ENCODE measurements at places on chromosomes 5 and 9.

GRCh38 chr9:133112663-133113026 lies 8.4 kb downstream of the RALGDS start:
- DNase-seq, result no peak

GRCh38 chr5:104184264-104184663 lies 621.7 kb upstream of the NUDT12 start:
- DNase-seq, result no peak

DNA sequence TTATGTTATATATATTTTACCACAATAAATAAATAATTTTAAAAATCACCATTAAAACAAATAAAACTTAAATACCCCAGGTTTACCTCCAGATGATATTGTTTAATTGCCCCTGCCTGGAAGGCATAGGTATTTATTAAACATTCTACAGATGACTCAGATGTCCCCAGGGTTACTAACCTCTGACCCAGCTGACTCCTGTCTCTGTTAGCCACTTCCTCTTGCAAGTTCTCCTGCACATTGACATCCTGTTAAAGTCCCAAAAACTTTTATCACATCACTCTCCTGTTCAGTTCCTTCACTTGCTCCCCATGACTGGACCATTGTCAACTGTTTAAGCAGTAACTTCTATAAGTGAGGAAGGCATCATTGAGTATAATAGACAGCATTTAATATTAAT lies 37.0 kb upstream of the RAB3C start:
- DNase-seq, result no peak

- DNase-seq, result no peak
Observed at GRCh38 chr9:127778280-127779135, at the start of gene SH2D3C. SH2D3C (minus strand) TSS chr9:127778666; CDS start chr9:127778627, 39 bp downstream.

DNA sequence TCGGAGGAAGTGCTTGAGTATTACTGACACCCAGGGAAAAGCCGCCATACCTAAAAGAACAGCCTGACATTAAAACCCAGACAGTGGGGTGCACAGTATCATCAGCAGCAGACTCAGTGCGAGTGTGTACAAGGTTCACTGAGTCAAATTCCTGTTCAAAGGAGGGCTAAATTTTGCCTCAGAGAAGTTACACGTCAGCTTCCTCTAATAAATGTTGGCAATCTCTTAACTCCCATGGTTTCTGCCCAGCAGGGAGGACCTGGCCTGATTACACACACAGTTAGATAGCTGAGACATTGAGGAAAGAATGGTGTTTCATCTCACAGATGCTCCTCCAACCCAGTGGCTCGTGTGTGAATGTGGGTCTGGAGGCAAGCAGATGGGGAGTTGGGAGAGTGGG lies 38.2 kb downstream of the NIPSNAP3B start:
- no peak for DNase-seq

GRCh38 chr5:149682532-149683075 lies 47.5 kb upstream of the PPARGC1B start:
- DNase-seq, result no peak

- DNase-seq, result no peak
Observed at GRCh38 chr5:67610186-67610912, 413.8 kb upstream of the CD180 start.

GRCh38 chr5:155833287-155833686 lies 493.7 kb upstream of the SGCD start:
- no peak for DNase-seq

GRCh38 chr9:3662671-3663070 lies 136.9 kb upstream of the RFX3 start:
- no peak for DNase-seq

DNA sequence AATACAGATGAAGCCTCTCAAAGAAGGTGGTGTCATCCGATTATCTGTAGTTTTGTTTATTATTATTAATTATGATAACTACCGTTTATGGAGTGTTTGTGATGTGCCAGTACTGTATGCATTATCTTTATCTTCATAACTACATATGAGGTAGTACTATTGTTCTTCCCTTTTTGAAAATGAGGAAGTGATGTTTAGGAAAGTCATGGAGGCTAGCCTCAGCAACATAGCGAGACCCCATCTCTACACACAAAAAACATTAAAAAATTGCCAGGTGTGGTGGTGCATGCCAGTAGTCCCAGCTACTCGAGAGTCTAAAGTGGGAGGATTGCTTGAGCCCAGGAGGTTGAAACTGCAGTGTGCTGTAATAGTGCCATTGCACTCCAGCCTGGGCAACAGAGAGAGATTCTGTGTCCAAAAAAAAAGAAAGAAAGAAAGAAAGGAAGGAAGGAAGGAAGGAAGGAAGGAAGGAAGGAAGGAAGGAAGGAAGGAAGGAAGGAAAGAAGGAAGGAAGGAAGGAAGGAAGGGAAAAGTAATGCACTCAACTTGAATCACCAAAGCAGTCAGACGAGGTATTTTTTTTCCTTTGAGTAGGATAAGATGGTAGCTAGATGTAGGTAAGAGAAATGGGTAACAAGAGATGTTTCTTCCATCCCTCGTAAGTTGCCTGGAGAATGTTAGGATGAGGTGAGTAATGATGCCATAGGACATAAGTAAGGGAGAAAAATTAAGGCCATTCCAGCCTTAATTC lies 47.8 kb downstream of the PAM start:
- no peak for DNase-seq

DNA sequence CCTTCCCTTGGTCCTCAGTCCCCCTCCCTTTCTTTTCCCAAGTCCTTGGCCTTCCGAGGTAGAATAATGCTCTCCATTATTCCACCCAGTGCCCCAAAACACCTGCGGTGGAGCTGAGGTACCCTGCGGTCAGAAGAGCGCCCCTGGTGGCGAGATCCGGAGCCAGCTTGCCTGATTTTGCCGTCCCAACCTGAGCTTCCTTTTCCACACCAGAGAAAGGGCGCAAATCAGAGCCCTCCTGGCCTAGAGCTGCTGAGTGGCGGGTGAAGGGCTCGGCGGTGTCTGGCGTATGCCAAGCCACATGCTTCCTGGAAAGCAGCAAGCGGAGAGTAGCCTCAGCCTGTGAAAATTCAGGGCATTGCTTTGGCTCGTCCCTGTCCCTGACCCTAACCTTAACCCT lies 21.1 kb upstream of the CARTPT start:
- no peak for DNase-seq

DNA sequence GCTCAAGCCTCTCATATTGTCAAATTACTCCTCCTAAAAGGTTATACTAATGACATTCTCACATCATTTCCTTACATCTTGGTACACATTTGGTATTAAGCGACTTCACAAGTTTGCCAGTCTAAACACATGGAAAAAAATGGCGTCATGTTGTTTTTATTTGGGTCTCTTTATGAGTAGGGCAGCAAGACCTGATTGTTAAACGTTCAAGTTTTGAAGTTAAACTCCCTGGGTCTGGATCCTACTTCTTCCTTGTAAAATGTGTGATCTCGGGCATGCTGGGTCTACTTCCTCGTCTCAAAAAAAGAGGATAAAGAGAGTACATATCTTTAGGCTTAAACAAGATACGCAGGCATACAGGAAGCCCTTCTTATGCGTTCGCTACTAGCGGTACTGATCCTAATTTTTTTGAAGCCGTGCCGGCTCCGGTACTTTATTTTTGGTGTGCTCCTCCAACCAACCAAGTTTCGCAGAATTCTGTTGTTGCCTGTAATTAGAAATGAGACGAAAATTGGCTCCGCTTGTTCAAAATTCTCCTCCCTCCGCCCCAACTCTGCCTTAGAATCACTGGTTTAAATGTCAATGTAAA lies 596 bp upstream of the CDC37L1 start:
- no peak for DNase-seq

DNA sequence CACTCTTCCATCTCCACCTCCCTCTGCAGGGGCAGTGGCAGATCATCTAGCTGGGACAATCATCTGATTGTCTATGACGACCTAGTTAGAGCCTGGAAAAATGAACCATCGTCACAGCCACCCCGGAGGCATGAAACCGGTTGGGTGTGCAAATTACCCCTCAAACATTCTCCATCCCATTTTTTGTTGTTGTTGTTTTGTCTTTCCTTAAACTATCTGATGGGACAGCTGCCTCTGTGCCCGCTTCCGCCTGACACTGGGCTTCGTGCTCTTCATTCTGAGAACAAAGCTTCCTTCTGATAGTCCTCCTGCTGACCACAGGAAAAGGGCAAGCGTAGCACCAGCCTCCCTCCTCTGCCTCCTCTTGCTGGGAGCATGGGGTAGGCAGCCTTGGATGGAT lies 7.0 kb upstream of the NDST1 start:
- DNase-seq, result no peak

GRCh38 chr5:132566657-132567056 lies 9.9 kb downstream of the RAD50 start:
- no peak for DNase-seq

DNA sequence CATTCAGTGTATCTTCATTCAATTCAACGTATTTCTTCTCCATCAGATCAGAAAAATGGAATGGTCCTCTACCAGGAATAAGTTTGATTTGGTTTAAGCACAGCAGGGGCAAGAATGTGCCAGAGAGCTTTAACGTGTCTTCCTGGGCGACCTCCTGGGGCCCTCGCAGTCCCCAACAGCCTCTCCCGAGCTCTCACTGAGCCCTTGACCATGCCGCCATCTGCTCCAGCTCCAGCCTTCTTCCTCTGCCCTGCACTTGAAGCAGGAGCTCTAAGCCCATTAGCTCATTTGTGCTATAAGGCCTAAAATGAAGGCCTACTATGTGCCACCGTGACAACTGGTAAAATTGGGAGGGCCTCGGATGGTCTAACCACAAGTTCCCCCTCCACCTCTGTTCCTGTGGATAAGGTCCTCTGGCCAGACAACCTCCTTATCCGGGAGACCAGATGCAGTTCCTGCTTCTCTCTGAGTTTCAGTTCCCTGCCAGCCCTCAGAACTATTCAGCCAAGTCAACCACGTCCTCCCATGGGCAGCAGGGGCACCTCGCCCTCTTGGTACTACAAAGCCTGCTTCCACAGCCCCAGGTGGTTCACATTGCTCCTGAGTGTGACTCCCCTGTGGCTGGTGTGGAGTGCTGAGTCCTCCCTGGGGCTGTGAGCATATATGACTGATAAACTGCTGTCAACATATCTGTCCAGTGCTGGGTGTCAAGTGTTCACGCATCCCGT lies 35.8 kb downstream of the C5orf15 start:
- no peak for DNase-seq

DNA sequence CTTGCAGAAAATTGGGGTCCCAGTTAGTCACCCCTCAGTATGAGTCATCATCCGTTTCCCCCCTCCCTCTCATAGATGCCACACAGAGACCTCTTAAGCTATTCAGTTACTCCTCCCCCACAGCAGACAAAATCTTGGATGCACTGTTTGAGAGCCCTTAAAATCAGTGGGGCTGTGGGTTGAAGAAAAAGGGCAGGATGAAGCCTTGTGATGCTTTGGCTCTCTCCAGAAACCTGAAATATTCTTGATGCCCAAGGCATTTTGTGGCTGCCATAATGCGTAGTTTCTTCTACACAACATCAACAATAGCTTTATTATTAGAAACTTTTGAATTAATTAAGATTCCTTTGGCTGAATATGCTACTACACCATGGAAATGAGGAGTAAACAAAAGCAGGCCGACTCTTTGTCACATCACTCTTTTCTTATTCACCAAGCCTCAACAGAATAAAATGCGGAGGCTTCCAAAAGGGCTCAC lies 133.8 kb downstream of the MRPS30 start:
- no peak for DNase-seq

DNA sequence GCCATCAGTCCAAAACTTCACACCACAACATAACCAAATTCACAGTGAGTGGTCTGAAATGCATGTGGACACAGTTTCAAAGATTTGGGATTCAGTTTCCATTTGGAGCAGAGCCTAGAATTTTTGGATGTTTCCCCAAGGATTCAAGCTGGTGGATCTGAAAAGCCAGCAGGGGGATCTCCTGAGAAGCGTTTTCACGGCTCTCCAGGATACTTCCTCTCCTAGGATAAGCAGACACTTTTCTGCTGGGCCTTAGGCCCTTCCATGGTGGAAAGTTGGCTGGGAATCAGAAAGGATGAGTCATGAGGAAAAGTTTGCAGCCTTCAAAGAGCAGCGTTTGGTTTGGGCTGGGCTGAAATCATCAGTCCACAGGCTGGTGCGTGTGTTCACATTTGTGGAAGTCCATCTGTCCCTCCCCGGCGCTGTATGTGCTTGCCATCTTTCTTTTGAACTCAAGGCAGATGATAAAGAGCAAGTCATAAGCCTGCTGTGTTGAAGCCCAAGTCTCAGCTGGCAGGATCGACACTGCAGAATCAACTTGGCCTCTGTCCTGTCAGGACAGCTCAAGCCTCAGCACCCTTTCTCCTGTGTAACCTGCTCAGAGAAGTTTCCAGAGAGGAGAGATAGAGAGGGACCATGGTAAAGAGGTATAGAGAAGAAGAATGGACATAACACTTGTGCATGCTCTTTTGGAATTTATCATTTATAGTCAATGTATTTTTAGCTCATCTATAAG lies 152.6 kb upstream of the MSX2 start:
- peak; percentile 42 for DNase-seq

DNA sequence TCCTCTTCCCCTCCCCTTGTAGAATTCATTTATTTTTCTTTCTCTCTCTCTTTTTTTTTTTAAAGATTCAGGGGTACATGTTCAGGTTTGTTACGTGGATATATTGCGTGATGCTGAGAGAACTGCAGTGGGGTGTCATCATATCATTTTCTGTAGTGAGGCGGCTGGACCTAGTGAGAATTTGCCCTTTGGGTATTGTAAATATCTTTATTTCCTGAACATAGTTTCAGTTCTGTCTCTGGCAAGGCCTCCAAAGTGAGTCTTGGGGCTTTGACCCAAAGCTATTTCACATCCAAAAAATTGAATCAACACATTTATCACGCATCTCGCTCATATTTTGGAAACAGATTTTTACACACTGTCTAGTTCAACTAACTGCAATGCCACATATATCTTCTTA lies 25.4 kb upstream of the MYOT start:
- DNase-seq, result no peak

GRCh38 chr9:135146766-135147473 lies 59.5 kb downstream of the OLFM1 start:
- peak; percentile 81 for DNase-seq

GRCh38 chr9:123070198-123070597 lies 36.7 kb downstream of the GPR21 start:
- no peak for DNase-seq

- DNase-seq, result no peak
Observed at GRCh38 chr9:115877852-115878438, 275.6 kb upstream of the PAPPA start.

DNA sequence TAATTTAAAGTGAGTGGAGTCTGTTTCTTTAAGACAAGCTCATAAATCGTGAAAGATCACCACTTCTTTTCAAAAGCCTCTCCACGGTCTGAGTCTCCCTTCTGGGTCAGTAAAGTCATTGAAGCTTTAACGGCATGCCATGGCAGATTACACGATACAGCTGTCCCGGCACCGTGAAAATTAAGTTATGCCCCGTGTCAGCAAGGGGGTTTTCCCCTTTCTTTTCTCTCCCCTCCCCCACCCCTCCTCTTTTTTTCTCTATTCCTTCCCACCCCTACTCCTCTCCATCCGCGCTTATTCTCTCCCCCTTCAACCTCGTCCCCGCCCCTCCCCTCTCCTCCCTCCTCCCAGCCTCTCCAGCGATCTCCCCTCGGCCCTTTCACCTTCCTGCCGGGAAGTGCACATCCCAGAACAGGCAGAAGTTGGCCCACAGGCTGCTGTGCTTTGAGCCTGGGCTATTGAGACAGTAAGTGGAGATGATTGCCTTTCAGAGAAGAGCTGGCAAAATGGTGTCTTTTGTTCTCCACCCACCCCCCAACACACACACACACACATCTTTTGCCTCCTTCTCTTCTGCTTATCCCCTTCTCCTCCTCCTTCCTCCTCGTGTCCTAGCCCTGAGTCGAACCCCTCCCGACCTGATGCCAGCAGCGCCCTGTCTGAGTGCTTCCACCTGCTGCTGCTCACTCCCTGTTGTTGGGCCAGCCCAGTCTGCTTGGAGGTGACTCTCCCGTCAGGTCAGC lies 44.1 kb downstream of the GAS1 start:
- no peak for DNase-seq
